ENCODE measurements at places on chromosomes 2 and 18. TPM values are rescaled to one million over a fixed set of nuclear protein-coding genes. Genes with fewer than 3 reads are reported as not detected.

Gene NCKAP5
- not detected for total RNA-seq

Gene TCF4
- total RNA-seq: 0.74 TPM

DNA sequence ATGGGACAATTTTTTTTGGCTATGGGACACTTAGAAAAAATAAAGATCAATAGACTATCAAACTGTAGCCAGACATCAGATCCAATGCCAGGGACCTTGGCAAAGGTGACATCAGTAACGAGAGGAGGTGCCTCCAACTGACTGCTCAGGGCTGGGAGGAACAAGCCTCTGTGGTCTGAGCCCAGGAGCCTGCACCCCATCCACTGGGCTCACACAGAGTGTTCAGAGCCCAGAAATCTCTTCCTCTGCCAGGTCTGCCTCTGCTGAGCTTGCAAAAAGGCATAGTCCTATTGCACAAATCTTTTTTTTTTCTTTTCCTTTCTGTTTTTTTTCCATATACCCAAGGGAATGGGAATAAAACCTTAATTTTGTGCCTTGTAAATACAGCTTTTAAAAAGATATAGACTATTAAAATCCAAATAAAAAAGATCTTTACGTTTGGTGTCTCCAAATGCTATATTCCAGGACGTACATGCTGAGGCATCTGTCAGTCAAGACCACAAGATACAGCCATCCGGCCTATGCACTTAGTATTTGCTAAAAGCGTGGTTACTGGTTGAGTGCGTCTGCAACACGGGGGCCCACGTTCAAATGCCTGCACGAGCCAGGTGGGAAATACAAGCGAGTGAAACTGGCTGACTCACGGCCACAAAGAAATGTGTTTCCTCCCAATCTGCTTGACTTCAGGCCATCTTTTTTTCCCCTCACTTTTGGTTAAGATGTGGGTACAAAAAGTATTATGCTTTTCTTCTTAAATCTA is 7.8 kb upstream of the ARHGAP25 start:
- no peak for DNase-seq
- no peak overlapping the region for H3K27ac ChIP-seq
- H3K27me3 ChIP-seq: no peaks in the 10 kb centered on the region
- no peaks in the 10 kb centered on the region for H3K36me3 ChIP-seq
- no peak overlapping the region for H3K4me3 ChIP-seq

- no peaks in the 10 kb centered on the region for H3K27me3 ChIP-seq
- DNase-seq: no peak
- H3K27ac ChIP-seq: no peak overlapping the region
These were observed 364.0 kb upstream of the MEIS1 start for GRCh38 chr2:66070721-66071602.

- no peak overlapping the region for H3K4me3 ChIP-seq
- H3K27ac ChIP-seq: no peak overlapping the region
- H3K36me3 ChIP-seq: no peaks in the 10 kb centered on the region
These were observed 61.9 kb upstream of the IL1R1 start for GRCh38 chr2:102080451-102081242.

- H3K4me3 ChIP-seq: no peak overlapping the region
- H3K27me3 ChIP-seq: no peaks in the 10 kb centered on the region
These were observed 1236.0 kb upstream of the CELF4 start for GRCh38 chr18:38801640-38802039.

- no peak for DNase-seq
- H3K27me3 ChIP-seq: 0 out of 2 replicates have a peak, but pooled peaks cover 3% of the 10 kb centered on the region
- no peak overlapping the region for H3K4me3 ChIP-seq
- H3K27ac ChIP-seq: no peak overlapping the region
- no peaks in the 10 kb centered on the region for H3K36me3 ChIP-seq
- H3K4me1 ChIP-seq: peaks cover 6% of the 10 kb centered on the region
These were observed 4.1 kb downstream of the KCNF1 start for GRCh38 chr2:10915731-10916276.

GRCh38 chr2:60553495-60554073 is at the start of gene BCL11A:
BCL11A (minus strand) TSS chr2:60553654; CDS start chr2:60553270, 384 bp downstream.
- no peak within 1 kb of the TSS for H3K27ac ChIP-seq
- H3K36me3 ChIP-seq: no peaks in the 10 kb centered on the region
- DNase-seq: no peak
- 0 out of 2 replicates have a peak, but pooled peaks cover 12% of the 10 kb centered on the region for H3K4me1 ChIP-seq

- H3K27ac ChIP-seq: no peak overlapping the region
- H3K27me3 ChIP-seq: peaks cover 8% of the 10 kb centered on the region
- no peak for DNase-seq
- no peaks in the 10 kb centered on the region for H3K36me3 ChIP-seq
- H3K4me1 ChIP-seq: no peaks in the 10 kb centered on the region
- H3K4me3 ChIP-seq: no peak overlapping the region
These were observed 384.5 kb downstream of the MTX2 start for GRCh38 chr2:176653479-176654443.

GRCh38 chr2:154425994-154426393 is 272.5 kb upstream of the KCNJ3 start:
- no peaks in the 10 kb centered on the region for H3K4me1 ChIP-seq
- H3K27me3 ChIP-seq: no peaks in the 10 kb centered on the region
- no peak for DNase-seq
- H3K36me3 ChIP-seq: no peaks in the 10 kb centered on the region
- no peak overlapping the region for H3K27ac ChIP-seq
- no peak overlapping the region for H3K4me3 ChIP-seq

- no peaks in the 10 kb centered on the region for H3K27me3 ChIP-seq
- peaks cover 25% of the 10 kb centered on the region for H3K4me1 ChIP-seq
- DNase-seq: no peak
- H3K36me3 ChIP-seq: peaks cover 6% of the 10 kb centered on the region
- H3K27ac ChIP-seq: no peak overlapping the region
These were observed 7.0 kb downstream of the TMEM131 start for GRCh38 chr2:97988722-97989121.

DNA sequence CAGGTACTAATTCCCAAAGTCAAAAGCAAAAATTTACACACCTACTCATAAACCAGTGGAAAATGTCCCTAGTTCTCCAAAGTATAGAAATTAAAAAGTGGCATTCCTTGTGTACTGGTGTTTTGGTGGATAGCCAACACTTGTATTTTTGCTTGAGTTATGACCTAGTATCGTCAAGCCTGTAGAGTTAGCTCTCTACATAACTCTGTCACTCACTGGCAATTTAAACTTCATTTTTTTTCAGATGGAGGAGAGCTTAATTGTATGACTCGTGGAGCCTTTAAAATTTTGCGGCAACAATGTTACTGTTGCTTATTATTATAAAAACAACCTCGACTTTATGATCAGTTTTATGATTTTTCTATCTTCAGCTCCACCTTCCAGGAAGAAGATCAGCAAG is 58.7 kb downstream of the ITGB6 start:
- no peaks in the 10 kb centered on the region for H3K4me1 ChIP-seq
- no peak overlapping the region for H3K27ac ChIP-seq
- H3K4me3 ChIP-seq: no peak overlapping the region

- no peaks in the 10 kb centered on the region for H3K4me1 ChIP-seq
- DNase-seq: no peak
- H3K4me3 ChIP-seq: no peak overlapping the region
- no peaks in the 10 kb centered on the region for H3K36me3 ChIP-seq
- no peaks in the 10 kb centered on the region for H3K27me3 ChIP-seq
These were observed 319.2 kb downstream of the GULP1 start for GRCh38 chr2:188610827-188611226.

Gene CDK15
- not detected for total RNA-seq

Gene IL18RAP
- total RNA-seq: not detected

- no peaks in the 10 kb centered on the region for H3K4me1 ChIP-seq
- H3K4me3 ChIP-seq: no peak overlapping the region
- H3K27me3 ChIP-seq: no peaks in the 10 kb centered on the region
- no peak overlapping the region for H3K27ac ChIP-seq
These were observed 216.4 kb downstream of the BCL2 start for GRCh38 chr18:63102941-63103744.

Gene CNOT11
- 60.6 TPM for total RNA-seq

DNA sequence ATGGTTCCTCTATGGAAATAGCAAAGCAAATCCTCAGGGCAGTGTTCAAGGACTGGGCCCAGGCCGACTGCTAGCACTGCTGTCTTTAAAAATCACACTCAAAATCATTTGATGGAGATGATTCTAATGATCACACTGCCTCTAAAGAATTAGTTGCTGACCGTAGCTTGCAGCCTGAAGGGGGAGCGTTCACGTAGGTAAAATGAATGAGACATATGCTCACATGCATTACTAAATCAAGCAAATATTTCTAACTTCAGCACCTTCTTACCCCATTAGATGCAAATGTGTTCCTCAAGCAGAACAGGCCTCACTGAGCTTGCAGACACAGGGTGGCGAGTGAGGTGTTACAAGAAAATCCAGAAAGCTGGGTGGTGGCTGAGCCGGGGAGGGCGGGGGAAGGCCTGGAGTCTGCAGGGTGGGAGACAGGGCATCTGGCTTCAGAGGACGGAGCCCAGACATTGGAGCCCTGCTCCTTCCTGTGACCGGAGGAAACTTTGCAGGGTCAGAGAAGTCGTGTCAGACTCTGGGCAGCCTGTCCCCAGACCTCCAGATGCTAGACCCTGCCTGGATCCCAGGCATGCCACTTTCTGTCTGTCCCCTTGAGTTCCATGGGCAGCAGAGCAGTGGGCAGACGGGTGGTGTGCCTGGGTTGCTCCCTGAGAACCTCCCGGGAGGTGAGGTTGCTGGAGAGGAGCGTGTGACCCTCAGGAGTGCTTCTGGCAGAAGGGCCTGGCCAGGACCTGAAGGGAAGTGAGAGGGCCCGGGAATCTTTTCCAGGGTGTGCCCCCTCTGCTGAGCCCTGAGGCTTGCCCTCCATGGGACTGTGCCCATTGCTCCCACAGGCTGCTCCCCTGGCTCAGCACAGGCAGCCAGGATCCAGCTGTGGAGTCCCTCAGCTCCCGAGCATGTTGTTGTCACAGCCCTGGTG is 7.1 kb upstream of the NPPC start:
- peaks cover 10% of the 10 kb centered on the region for H3K27me3 ChIP-seq
- no peak overlapping the region for H3K4me3 ChIP-seq
- DNase-seq: no peak
- H3K27ac ChIP-seq: no peak overlapping the region
- no peaks in the 10 kb centered on the region for H3K36me3 ChIP-seq

GRCh38 chr2:34401186-34401585 is 802.1 kb upstream of the FAM98A start:
- no peak for DNase-seq
- no peak overlapping the region for H3K27ac ChIP-seq
- H3K4me3 ChIP-seq: no peak overlapping the region
- no peaks in the 10 kb centered on the region for H3K27me3 ChIP-seq

Gene HRH4
- 0.18 TPM for total RNA-seq

DNA sequence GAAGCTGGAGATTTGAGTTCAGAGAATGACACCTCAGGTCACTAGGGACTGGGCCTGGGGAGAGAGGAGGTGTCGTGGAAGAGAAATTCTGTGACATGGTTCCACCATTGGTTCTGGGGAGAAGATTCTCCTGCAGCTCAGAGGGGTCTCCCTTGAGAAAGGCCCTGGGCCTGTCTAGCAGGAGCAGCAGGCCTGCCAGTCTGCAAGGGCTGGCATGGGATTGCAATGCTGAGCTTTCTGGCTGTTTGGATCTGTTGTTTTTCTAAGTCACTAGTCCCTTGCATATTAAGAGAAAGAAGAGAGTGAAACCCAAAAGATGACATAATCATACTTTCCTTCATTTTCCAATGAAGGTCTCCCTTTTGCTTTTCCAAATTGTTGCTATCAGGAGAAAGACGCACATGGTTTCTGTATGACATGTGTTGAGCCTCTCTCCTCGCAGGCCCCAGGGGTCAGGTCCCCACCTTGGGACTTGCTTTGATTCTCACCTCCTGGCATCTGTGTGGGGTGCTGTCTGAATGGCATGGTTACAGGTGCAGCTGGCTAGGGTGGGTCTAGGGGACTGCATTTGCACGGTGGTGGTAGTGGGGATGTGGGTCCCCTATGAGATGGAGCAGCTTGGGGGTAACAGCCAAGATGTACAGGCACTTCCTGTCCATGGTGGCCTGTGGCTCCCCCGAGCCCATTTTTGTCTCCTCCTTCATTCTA is 117.8 kb downstream of the GLI2 start:
- no peak overlapping the region for H3K27ac ChIP-seq
- no peak for DNase-seq
- no peaks in the 10 kb centered on the region for H3K4me1 ChIP-seq
- H3K27me3 ChIP-seq: peaks cover 14% of the 10 kb centered on the region
- no peak overlapping the region for H3K4me3 ChIP-seq
- no peaks in the 10 kb centered on the region for H3K36me3 ChIP-seq

DNA sequence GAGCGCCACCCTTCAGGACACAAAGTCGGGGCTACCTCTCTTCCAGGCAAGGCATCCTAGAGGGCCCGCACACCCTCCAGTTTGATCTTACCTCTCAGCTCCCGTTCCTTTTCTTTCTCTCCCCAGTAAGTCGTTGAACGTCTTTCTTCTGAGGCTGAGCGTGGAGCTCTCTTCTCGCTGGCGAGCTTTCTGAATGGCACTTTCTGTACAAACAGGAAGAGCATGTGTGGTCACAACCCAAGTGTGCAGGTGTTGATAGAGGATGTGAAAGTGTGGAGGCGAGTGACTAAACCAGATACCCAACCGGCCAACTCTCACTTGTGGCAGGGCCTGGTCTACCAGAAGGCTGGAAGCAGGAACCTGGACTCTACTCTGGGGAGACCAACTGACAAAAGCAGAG is at the start of gene AFF3:
TSS of gene AFF3 (minus strand) at position 198 of the 400 bp plus-strand sequence. CDS start 38,136 bp downstream, outside the sequence.
- no peak within 1 kb of the TSS for H3K4me3 ChIP-seq
- no peaks in the 10 kb centered on the region for H3K4me1 ChIP-seq
- H3K27ac ChIP-seq: no peak within 1 kb of the TSS
- DNase-seq: no peak

- peaks cover 5% of the 10 kb centered on the region for H3K4me1 ChIP-seq
- no peak for DNase-seq
- H3K27me3 ChIP-seq: no peaks in the 10 kb centered on the region
These were observed 20.6 kb downstream of the SLC16A14 start for GRCh38 chr2:230048010-230048671.

Gene IL1RL2
- 1.2 TPM for total RNA-seq

GRCh38 chr2:28227498-28227897 is 165.2 kb upstream of the FOSL2 start:
- H3K27ac ChIP-seq: no peak overlapping the region
- peaks cover 19% of the 10 kb centered on the region for H3K4me1 ChIP-seq
- H3K27me3 ChIP-seq: no peaks in the 10 kb centered on the region
- DNase-seq: no peak
- no peak overlapping the region for H3K4me3 ChIP-seq

Gene HOXD4
- total RNA-seq: not detected

GRCh38 chr2:216103213-216103612 is 5.9 kb upstream of the XRCC5 start:
- no peak overlapping the region for H3K27ac ChIP-seq
- H3K4me1 ChIP-seq: peaks cover 1% of the 10 kb centered on the region
- H3K27me3 ChIP-seq: no peaks in the 10 kb centered on the region
- H3K4me3 ChIP-seq: no peak overlapping the region
- DNase-seq: no peak
- no peaks in the 10 kb centered on the region for H3K36me3 ChIP-seq

DNA sequence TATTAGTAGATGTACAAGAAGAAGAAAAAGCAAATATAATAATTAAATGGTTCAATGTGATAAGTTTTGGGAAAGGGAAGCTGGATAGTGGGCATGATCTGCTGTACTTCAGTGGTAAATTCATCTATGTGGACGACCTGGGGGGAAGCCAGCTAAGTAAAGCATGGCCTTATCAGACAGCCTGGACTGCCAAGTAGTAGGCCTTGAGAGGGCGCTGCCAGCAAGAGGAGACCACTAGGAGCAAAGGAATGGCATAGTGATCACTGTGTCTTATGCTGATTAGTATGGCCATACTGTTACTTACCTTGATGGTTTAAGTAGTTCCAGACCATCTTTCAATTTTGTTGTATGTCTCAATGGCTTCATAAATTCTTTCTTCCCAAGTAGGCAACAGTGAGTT is 287.6 kb downstream of the SETBP1 start:
- H3K36me3 ChIP-seq: no peaks in the 10 kb centered on the region
- H3K27me3 ChIP-seq: no peaks in the 10 kb centered on the region
- no peak overlapping the region for H3K27ac ChIP-seq
- no peaks in the 10 kb centered on the region for H3K4me1 ChIP-seq
- H3K4me3 ChIP-seq: no peak overlapping the region

Gene SERPINB12
- not detected for total RNA-seq

Gene PLGLB2
- total RNA-seq: 1.9 TPM

Measured in PC-9 (cell line).